ENCODE measurements at places on chromosomes 5 and 9.
A peak's percentile ranks its signal among the peaks of the same experiment; 100 is the strongest.

GRCh38 chr9:127664678-127665507 lies 41.9 kb upstream of the CFAP157 start:
- no peak for DNase-seq

DNA sequence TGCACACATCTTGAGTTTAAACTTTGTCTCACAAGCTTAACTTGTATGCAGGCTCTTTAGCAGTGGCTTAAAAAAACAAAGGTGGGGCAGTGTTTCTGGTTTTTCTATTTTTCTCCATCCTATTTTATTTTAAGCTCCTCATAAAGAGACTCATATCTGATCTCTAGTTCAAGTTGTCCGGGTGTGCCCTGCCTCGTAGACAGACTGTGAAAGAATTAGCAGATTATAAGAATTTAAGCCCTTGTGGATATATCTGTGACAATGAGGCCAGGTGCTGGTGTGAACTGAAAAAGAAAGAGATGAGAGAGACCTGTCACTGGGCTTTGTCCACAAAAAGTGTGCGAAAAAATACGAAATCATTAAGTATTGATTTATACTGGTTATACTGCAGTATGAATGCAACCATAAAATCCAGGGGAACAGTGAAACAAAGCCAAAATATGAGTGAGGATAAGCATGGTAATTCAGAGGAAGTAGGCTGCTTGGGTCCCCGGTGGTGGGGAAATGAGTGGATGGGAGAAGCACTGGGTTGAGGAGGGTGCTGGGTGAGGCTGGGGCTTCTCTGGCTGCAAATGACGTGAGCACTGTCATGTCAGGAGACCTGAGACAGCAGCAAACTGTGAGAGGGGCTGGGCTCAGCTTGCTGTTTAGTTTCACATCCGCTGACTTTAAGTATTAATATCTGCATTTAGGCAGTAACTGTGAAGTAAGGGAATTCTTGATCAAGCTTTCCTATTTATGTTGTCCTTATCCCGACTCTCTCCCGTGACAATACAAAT lies 179.7 kb upstream of the ANKRD55 start:
- DNase-seq, result no peak

DNA sequence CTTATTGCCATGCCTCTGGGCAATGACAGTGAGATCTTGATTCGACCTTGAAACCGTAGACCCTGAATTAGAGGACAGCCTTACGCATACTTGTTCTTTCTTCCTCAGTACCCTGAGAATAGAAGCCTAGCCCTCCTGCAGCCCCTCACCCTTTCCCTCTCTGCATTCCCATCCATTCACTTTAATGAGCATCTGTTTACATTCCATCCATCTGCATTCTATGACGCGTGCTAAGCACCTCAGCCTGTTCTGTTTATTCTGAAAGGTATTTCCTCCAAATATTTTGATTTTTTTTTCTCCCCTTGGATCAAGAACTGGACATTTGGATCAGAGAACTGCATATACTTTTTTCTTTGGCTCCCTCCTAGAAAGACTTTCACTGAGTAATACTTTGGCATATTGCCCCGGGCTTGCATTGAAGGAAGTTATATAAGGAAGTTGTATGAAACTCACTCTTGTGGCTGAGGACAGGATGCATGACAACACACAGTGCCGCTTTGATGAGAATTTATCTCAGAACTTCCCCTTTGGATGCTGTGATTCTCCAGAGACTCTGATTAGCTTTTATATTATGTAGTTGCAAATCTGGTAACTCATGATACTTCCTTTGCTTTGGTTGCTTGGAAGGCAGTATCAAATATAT lies 15.7 kb downstream of the TMEM8B start:
- peak; percentile 76 for DNase-seq

DNA sequence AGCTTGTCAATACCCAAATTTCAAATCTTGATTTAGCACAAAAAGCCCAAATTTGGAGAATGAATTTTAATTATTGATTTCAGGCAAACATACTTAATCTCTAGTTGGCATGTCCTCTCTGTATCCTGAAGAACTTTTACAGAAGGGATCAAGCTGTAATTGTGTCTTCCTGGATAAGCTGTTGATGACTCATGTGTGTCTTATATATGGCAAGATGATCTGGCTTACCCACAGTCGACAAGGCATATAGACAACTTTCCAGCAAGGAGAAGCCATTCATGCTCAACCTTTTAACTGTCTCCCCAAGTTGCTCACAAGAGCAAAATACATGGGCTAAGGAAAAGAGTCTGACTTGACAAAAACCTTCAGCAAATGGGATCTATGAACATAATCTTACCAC lies 112.5 kb upstream of the SLCO6A1 start:
- DNase-seq, result no peak

GRCh38 chr5:169325273-169325672 lies 24.3 kb upstream of the SLIT3 start:
- no peak for DNase-seq

GRCh38 chr5:34618371-34619065 lies 37.6 kb upstream of the RAI14 start:
- no peak for DNase-seq

- DNase-seq, result no peak
Observed at GRCh38 chr9:31740705-31741104, 643.7 kb upstream of the ACO1 start.

DNA sequence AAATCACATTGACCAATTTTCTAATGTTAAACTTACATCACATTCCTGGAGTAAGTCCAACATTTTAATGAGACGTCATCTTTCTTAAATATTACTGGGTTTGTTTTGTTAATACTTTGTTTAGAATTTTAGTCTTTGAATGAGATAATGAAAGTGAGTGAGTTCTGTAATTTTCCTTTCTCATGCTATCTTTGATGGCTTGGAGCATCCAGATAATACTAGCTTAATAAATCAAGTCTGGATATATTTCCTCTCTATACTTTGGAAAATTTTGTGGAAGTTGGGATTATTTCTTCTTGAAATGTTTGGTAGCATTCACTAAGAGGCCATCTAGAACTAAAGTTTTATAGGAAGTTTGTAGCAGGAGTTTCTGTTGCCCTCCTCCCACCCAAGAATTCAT lies 90.8 kb upstream of the IL7R start:
- DNase-seq, result no peak

DNA sequence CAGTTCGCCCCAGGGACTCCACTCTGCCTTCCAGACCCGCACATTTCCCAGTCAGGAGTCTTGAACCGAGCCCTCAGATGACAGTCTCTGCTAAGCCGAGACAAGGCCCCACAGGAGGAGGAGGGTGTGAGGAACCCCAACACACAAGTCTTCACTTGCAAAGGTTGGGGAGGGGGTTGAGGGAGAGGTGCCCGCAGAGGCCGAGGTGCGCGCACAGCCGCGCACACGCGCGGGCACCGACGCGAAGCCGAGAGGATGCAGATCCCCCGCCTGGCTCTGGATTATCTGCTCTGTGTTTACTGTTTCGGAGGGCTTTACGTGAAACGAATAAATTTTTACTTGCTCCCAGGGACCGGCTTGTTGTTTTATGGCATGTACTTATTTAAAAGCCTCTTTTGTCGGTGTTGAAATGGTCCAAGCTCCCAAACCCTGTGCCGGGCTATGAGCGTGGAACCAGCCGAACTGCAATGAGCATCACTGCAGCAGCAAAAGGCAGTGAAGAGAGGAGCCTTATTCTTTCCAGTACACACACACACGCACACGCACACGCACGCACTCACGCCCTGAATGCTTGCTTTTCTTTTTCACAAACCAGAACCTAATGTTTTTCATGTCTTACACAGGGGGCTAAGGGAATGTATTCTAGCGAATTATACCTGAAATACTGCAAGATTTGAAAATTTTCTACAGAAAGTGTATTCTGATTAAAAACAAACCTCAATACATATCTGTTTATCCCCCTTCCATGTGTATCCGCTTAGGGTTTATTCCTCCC lies 297.7 kb downstream of the PARP8 start:
- DNase-seq, result no peak

GRCh38 chr5:88761269-88761850 lies 121.6 kb downstream of the MEF2C start:
- DNase-seq, result no peak

GRCh38 chr9:105245029-105245890 lies 809 bp downstream of the SLC44A1 start:
- no peak for DNase-seq

GRCh38 chr9:110443866-110444220 lies 106.2 kb upstream of the TXNDC8 start:
- no peak for DNase-seq

- DNase-seq, result no peak
Observed at GRCh38 chr5:1032551-1033027, 24.0 kb downstream of the NKD2 start.

- DNase-seq, result no peak
Observed at GRCh38 chr5:116418016-116418415, 156.6 kb downstream of the SEMA6A start.

- no peak for DNase-seq
Observed at GRCh38 chr5:90747693-90748092, 189.1 kb downstream of the ADGRV1 start.

GRCh38 chr9:88689509-88690298 lies 154.7 kb downstream of the NXNL2 start:
- DNase-seq, result no peak

DNA sequence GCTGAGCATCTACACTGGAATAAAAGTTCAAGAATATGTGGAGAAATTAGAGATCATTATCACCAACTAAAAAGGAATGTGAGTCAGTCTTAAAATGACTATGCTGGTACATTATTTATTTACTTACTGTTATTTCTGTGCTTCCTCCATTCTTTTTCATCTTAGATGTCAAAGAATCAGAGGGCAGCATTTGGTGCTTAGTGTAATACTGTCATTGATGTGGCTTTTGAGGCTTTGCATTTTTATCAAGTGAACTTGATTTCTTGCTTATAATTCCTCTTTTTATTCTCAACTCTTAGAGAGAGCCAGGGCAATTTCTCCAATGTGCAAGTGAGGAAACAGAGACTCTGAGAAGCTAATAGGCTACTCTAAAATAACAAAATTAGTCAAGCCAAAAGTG lies 163.7 kb upstream of the TRPC7 start:
- no peak for DNase-seq

DNA sequence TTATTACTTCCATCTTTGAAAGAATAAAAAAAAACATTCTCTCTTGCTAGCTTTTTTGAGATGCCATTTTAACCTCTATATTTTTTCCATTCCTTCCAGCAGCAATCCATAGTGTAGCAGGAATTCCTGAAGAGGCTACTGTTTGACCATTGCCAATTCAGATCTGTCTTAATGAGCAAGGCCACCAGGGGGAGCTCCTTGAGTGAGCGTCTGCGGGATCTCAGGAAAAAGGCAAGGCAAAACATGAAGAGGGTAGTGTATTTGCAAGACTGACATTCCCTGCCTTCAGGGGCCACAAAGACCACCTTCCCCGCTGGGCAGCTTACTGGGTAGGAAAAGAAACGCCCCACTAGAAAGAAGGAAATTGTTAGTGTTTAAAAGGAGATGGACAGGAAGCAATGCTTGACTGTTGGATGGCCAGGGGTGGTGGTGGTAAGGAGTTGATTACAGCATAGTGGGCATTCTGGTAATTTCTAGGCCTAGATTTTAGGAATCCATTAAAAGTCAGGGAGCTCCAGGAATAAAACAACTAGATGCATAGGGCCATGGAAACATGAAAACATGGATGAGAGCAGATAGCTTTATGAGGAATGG lies 206.6 kb upstream of the HAPLN1 start:
- no peak for DNase-seq

GRCh38 chr5:130286971-130287370 lies 382.7 kb downstream of the CHSY3 start:
- DNase-seq, result no peak

- DNase-seq, result no peak
Observed at GRCh38 chr5:106910486-106910885, 760.3 kb downstream of the EFNA5 start.

DNA sequence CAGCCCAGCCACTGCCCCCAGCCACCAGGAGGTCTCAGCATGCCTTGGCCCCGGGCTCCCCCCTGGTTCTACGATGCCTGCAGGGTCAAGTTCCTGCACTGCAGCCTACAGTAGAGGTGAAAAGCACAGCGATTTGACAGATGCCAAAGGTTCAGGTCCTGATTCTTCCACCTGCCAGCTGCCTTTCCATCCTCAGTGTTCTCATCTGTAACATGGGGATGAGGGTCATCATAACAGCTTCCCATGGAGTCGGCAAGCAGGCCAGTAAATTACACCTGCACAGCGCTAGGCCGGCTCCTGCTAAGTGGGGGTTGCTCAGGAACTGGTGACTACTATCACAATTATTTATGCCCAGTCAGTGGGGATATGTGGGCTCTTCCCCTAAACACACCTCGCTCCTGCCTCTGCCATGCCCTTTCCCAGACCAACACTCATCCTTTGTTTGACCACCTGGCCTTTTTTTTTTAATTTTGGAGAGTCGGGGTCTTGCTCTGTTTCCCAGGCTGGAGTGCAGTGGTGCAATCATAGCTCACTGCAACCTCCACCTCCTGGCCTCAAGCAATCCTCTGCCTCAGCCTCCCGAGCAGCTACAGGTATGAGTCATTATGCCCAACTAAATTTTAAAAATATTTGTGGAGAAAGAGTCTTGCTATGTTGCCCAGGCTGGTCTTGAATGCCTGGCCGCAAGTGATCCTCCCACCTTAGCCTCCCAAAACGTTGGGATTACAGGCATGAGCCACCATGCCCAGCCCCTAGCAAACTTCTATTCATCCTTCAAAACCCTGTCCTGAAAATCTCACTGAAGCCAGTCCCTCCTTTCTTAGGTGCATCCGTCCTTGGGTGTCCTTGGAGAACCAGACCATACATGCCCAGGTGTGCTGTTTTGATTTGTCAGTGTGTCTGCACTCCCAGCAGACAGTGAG lies 6.4 kb downstream of the ENG start:
- DNase-seq, result no peak

DNA sequence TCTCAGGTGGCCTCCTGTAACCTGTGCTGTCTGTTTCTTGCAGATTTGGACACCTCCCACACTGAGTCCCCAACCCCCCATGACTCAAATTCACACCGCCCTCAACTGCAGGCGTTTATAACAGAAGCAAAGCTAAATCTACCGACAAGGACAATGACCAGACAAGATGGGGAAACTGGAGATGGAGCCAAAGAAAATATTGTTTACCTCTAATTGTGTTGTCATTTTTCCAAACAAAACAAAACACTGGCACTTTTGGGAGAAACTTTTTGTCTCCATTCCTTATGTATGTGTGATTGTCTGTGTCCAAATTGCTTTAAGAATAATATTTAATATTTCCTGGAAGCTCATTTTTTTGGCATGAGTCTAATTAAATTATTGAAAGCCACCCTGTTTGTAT lies 314.8 kb downstream of the ARHGEF28 start:
- DNase-seq, result no peak

- DNase-seq, result no peak
Observed at GRCh38 chr5:68303754-68304420, 88.3 kb downstream of the PIK3R1 start.

DNA sequence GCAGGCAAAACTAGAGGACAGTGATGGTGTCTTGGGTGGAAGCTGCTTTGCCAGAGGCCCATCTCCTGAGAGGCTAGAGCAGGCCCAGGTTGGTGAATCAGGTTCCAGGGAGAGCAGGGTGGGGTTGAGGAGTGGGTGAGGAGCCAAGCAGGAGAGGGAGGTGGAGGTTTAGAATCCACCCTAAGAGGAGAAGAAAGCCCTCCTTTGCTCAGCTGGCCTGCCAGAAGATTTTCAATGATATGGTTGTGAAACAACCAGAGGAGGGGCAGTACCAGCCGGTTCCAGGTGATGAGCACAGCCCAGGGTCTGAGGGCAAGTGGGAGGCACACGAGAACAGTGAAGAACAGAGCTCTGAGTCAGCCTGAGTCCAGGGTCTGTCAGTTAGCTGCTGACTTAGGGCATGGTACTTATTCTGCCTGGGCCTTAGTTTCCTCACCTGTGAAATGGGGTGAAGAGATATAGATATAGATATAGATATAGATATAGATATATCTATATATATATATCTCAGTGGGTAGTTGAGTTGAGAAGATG lies 17.8 kb downstream of the PPARGC1B start:
- no peak for DNase-seq
